ENCODE measurements at places on chromosomes 2 and 18.

DNA sequence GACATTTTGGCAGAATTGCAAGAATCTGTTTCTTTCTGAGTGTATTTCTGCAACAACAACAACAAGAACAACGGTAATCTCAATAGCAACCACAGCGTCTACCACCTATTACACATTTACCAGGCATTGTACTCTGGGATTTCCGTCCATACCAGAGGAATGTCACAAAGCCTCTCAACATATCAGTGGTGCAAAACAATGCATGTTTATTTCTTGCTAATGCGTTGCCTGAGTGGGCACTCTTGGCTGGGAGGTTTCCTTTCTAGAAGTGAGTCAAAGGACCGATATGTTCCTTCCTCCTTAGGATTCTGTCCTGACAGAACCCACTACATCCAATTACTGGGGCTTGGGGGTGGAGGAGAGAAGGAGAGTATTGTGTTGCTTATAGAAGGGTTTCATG, 585.6 kb downstream of the TSN start:
- DNase-seq: no peak

GRCh38 chr18:49813069-49813318, 339 bp downstream of the ACAA2 start:
- DNase-seq: peak; percentile 70

DNA sequence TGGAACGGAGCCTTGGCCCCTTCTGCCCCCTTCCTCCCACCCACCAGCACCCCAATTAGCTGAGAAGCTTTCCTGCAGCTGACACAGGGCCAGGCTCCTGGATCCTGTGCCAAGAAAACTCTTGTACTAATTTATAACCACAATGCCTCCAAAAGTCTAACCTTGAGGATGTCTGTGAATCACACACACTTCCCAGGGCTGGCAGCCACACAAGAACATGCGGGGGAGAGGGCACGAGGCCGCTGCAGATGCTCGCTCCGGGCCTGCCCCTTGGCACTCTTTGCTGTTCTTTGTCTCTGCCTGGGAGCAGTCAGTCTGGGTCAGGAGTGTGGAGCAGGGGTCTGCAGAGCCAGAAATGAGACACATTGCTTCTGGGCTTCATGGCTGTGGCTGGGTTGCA, 62.7 kb upstream of the KIF5C start:
- DNase-seq: no peak

DNA sequence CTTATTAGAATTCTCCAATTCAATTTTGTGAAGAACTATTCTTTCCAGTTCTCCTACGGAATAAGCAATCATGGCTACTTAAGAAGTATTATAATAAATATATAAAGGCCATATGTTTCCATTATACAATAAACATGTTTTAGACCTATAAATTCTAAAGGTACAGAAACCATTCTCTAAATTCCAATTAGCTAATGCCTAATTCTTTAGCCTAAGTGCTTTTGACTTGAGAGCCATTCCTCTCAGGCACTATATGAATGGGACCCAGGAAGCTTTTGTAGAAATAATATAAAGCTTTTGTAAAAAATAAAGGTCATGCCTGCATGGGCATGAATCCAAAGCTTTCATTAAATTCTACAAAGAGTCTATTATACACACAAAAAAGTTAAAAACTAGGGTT, 161.0 kb upstream of the UNC80 start:
- no peak for DNase-seq

All from NK-92 treated with Interleukin-12 subunit alpha and Interleukin-12 subunit beta, amount 100 ng/mL, for 24 hours (cell line).